ENCODE measurements at places on chromosomes 7 and 10.

DNA sequence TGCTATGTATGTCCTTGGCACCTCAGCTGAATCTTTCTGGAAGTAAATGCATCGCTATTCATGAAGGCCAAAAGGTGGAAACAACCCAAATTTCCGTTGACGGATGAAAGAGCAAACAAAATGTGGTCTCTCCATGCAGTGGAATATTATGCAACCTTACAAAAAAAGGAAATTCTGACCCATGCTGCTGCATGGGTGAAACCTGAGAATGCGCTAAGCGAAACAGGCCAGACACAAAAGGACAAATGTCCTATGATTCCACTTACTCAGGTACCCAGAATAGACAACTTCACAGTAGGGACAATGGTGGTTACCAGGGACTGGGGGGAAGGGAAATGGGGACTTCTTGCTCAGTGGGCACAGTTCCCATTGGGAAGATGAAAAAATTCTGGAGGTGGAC is 158.8 kb downstream of the CAMK1D start:
- DNase-seq: no peak

GRCh38 chr10:108663587-108663986 is 1259.7 kb downstream of the XPNPEP1 start:
- no peak for DNase-seq

- no peak for DNase-seq
Observed at GRCh38 chr7:30926313-30926712, 14.7 kb downstream of the AQP1 start.

- no peak for DNase-seq
Observed at GRCh38 chr10:112886463-112886862, 63.6 kb upstream of the TCF7L2 start.

DNA sequence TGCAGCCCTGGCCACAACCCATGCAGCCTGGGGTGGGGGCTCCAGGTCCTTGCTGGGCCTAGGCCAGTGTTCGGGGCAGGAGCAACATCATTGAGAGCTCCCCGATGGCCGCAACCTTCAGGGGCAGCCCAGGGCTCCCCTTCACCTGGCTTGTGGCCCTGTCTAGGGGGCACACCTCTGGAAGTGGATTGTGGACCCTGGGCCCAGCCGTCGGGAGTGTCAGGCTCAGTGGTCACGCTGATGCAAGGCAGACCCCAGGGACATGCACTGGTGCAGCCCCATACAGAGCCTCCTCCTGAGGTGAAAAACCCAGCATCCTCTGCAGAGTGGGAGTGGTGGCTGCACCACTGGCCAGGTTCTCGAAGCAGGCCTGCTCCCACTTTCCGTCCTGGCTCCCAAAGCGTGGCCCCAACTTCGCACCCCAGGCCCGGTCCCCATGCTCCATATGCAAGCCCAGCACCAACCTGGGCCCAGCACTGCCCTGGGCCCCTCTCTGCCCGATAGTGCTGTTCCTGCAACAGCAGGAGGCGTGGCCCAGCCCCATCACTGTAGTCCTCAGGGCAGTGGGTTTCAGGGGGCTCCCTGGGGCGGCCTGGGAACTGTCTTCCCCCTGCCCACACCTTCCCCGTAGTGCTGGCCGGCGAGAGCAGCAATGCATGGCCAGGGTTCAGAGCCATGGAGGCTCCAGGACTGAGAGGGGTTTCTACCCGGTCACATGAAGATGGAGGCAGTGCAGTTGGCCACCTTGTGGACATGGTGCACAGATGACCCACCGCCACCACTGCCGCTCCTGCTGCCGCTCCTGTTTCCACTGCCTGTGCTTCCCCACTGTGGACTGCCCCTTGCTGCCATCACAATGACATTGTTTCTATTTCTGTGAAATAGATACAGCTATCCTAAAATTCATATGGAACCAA is 303.9 kb upstream of the NRG3 start:
- DNase-seq: no peak

- DNase-seq: no peak
Observed at GRCh38 chr7:31251441-31251840, 89.1 kb downstream of the NEUROD6 start.

DNA sequence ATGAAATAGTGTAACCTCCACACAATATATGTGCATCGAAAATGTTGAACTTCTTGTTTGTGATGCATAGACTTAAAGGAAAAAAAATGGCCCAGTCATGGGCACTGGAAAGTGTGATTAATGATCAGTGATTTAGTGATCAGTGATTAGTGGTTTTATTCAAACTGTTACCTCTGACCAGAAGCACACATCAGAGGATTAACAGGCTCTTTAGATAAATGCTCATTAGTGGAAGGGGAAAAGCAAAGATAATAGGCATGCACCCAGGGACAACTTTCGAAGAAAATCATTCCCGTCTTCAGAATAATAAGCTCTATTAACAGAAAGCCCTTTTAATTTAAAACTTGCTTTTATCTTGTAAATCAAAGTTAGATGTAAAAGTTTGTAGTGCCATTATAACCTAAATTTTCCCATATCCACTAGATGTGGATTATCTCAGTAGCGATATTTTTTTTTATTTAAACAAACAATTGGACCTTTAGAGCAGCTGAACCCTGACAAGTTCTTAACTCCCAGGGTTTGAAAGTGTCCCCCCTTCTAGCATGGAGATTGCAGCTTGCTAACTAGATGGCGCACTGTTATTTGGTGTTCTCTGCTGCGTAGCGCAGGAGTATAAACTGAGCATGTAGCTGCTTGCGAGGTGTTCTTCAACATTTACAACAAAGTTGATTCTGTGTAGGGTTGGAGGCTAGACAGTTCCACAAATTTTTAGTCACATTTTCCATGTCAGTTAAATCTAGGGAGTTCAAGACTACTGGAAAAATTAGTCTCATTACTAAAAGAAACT is at the start of gene CREB5:
TSS of gene CREB5 (plus strand) at position 643 of the 787 bp plus-strand sequence. CDS start 397 bp downstream, outside the sequence.
- DNase-seq: no peak

GRCh38 chr7:73893342-73894101 is 32.6 kb downstream of the TMEM270 start:
- DNase-seq: no peak

GRCh38 chr7:143050931-143051330 is 1.2 kb upstream of the OR6V1 start:
- no peak for DNase-seq

DNA sequence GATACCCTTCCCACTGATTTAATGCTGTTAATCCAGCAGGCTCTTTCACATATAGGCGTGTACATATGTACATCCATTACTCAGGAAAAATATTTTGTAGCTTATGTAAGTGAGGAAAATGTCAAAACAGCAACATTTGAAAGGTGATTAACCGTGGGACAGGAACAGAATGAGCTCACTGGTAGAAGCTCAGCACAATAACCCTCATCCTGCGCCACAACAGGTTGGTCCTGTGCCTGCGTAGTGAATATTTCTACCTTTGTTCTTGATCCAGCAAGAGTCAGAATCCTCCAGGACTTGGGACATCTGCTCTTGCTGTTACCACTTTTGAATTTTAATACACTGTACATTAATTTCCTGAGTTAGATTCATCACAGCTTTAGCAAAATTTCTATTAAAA is 359.4 kb downstream of the THSD7A start:
- no peak for DNase-seq

GRCh38 chr7:133461421-133461820 is 208.5 kb downstream of the EXOC4 start:
- DNase-seq: no peak

- no peak for DNase-seq
Observed at GRCh38 chr7:94040254-94040653, 36.1 kb upstream of the BET1 start.

- no peak for DNase-seq
Observed at GRCh38 chr10:23191764-23192711, at the start of gene PTF1A. TSS of gene PTF1A (plus strand) at chr10:23192312. CDS start at chr10:23192531, 219 bp downstream.

DNA sequence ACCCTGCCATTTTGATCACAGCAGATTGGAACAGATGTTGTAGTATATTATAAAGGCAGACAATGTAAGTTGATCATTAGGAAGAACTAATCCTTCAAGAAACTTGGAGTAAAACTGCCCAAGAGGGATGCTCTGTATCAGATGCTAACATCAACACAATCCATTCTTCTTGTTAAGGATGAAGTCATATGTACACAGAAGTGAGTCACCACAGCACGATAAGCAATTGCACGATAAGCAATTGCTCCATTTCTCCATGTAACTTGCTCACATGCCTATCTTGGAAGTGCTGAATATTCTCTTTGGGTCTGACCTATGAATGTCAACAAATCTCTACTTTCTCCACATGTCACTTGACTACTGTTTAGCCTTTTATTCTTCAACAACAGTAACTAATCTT is 41.5 kb upstream of the DMTF1 start:
- DNase-seq: no peak

GRCh38 chr10:80617807-80618206 is 80.1 kb downstream of the SH2D4B start:
- no peak for DNase-seq

- no peak for DNase-seq
Observed at GRCh38 chr7:20963556-20964280, 177.0 kb upstream of the SP8 start.

DNA sequence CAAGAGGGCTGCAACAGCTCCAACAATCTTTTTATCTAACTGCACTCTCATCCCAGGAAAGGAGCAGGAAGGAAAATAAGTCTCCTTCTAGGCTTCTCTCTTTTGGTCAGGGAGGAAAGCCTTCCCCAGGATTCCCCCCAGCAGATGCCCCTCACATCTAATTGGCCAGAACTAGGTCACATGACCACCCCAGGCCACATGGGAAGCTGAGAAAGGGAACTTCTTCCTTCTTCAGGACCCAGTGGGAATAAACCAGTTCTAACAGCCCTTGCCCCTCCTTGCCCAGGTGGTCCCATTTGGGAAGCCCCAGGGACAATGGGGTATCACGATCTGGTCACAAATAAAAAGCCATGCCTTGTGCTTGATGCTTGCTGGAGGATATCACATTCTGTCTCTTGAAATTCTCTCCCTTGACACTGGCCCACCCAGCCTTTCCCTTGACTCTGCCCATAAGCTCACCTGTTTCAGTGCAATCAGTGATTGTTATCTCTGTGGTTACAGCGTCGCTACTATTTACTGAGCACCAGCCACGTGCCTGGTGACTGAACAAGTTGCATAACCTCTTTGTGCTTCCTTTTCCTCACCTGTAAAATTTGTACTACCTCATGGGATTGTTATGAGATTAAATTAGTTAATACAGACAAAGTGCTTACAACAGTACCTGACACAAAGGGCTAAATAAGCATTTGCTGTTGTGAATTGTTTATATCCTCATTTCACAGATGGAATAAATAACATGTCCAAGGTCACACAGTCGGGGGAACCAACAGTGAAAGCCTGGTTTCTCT is 9.0 kb upstream of the TACR2 start:
- no peak for DNase-seq

- DNase-seq: no peak
Observed at GRCh38 chr10:52245547-52245946, 68.5 kb upstream of the DKK1 start.

DNA sequence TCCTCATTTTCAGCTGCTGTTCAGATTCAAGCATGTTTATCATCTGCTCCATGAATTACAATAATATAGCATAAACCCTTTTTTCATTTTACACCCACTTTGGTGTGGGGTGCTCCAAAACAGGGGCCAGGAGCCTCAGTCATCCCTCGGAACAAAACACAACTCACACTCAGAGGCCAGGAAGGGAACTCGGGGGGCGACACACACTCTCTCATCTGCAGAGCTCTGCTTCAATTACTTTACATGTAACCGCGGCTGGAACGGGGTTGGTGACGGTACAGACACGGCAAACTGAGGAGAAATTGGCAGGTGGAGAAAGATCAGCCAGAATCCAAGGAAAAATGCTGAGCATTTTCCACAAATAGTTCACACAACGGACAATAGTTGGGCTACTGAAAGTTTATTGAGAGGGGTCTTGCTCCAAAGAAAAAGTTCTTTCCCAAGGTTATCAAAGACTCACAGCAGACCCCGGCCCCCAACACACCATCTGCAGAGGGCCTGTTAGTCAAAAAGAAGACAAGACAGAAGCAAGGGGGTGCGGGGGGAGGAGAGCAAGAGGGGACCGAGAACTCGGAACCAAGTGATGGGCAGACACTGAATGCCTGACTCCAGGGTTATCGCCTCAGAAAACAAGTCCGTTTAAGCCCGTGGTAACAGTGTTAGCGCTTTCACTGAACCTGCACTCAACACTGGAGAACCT is 20.5 kb downstream of the DIP2C start:
- no peak for DNase-seq

- DNase-seq: no peak
Observed at GRCh38 chr7:48708122-48708521, 216.2 kb upstream of the CDC14C start.

- DNase-seq: no peak
Observed at GRCh38 chr7:6271694-6272440, 557 bp downstream of the CYTH3 start.

- no peak for DNase-seq
Observed at GRCh38 chr10:21811245-21811585, 192.3 kb downstream of the DNAJC1 start.

DNA sequence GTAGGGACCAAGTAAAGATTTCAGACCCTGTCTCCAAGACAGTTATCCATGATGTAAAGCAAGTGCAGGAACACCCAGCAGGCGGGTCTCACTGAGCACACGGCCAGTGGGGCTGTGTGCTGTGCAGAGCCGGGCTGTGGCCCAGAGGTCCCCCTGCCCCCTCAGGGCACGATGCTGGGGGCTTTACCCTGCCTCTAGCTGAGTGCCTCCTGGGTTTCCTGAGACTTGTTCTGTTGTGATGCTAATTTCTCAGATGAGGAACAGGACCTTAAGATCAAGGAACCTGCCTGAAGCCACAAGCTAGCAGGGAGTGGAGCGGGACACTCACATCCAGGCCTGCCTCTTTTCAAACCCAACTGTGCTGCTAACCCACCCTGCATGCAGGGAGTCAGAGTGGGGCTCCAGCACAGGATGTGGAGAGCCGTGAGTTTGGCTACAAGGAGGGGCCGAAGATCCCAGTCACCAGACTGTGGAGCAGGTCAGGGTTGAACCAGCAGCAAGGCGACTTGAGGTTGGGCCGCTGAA is 76.1 kb upstream of the LYZL2 start:
- no peak for DNase-seq

DNA sequence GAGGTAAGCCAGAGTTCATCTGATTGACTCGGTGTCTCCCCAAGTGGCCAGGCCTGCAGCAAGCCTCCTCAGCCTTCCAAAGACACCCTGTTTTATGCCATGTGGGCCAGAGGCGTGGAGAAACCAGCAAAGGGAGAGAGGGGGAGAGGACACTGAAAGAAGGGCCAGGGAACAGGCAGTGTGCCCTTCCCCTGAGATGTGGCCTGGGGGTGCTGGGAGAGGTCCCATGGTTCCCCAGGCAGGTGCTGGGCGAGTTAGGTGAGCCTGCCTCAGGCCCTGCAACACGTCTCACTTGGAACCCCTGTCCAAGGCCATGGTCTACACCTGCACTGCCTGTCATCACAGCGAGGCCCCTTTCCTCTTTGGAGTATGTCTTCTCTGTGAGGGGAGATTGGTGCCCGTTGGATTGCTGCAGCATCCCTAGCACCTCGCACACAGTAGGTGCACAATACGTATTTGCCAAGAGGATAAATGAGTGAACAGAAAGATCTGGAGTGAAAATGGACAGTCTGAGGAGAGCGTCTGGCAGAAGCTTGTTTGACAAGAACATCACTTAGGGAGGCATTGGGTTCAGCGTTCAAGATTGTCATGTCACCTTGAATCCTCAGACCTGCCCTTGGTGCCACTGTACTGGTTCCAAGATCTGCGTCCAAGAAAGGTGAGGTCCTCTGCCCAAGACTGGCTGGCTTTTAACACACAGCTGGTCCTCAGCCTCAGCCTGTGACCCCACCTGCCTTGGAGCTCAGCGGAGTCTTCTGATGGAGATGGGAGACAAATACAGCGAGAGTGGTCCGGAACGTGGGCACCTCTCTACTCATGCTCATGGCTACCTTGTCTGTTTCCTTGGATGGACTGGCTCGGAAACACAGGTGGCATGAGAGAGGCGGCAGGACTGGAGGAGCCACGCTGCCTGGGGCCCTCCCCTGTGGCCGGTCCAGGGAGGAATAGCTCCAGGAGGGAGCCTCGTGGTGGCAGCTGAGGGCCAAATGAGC is 39.8 kb upstream of the NUB1 start:
- no peak for DNase-seq

Measured in AG09319 (cell line).